LHCN-M2 (cell line): ENCODE measurements at places on chromosomes 6 and 20. TPM values are rescaled to one million over a fixed set of nuclear protein-coding genes. Genes with fewer than 3 reads are reported as not detected.

PRDM1 gene
- 0.98 and 2.4 TPM in 2 replicates for total RNA-seq

PRR18 gene
- not detected in 2 replicates for total RNA-seq

RSPO4 gene
- not detected in 2 replicates for total RNA-seq

TMEM217 gene
- total RNA-seq: 0.40 and 0.51 TPM in 2 replicates

MEP1A gene
- not detected in 2 replicates for total RNA-seq

BCLAF1 gene
- 91.1 and 95.9 TPM in 2 replicates for total RNA-seq

PLEKHG1 gene
- 0.06 TPM in 1 of 2 replicates, not detected in the other for total RNA-seq

LZTS3 gene
- 5.5 and 6.7 TPM in 2 replicates for total RNA-seq

MACROD2 gene
- 0.45 and 1.1 TPM in 2 replicates for total RNA-seq

NMBR gene
- total RNA-seq: not detected in 2 replicates

PRL gene
- total RNA-seq: not detected in 2 replicates

B3GAT2 gene
- under 0.01 TPM in 1 of 2 replicates, not detected in the other for total RNA-seq

GHRH gene
- not detected in 2 replicates for total RNA-seq

CLPSL1 gene
- not detected in 2 replicates for total RNA-seq

NUP43 gene
- total RNA-seq: 57.9 and 76.0 TPM in 2 replicates

ADTRP gene
- total RNA-seq: 0.64 and 2.2 TPM in 2 replicates

HSPA1L gene
- total RNA-seq: 0.71 and 1.5 TPM in 2 replicates

RFX6 gene
- not detected in 2 replicates for total RNA-seq

PRKN gene
- total RNA-seq: 1.7 and 2.4 TPM in 2 replicates

HACE1 gene
- total RNA-seq: 13.7 and 13.8 TPM in 2 replicates

RAD21L1 gene
- total RNA-seq: 0.19 and 0.29 TPM in 2 replicates

FAM184A gene
- total RNA-seq: 0.29 and 0.51 TPM in 2 replicates

ID4 gene
- not detected in 2 replicates for total RNA-seq

PPIL6 gene
- total RNA-seq: 0.32 and 1.6 TPM in 2 replicates

AIF1 gene
- total RNA-seq: not detected in 2 replicates

TXLNB gene
- 1.2 and 2.1 TPM in 2 replicates for total RNA-seq

OR12D2 gene
- total RNA-seq: not detected in 2 replicates
